ENCODE measurements at places on chromosomes 3 and 15. TPM values are rescaled to one million over a fixed set of nuclear protein-coding genes. Genes with fewer than 3 reads are reported as not detected.

DNA sequence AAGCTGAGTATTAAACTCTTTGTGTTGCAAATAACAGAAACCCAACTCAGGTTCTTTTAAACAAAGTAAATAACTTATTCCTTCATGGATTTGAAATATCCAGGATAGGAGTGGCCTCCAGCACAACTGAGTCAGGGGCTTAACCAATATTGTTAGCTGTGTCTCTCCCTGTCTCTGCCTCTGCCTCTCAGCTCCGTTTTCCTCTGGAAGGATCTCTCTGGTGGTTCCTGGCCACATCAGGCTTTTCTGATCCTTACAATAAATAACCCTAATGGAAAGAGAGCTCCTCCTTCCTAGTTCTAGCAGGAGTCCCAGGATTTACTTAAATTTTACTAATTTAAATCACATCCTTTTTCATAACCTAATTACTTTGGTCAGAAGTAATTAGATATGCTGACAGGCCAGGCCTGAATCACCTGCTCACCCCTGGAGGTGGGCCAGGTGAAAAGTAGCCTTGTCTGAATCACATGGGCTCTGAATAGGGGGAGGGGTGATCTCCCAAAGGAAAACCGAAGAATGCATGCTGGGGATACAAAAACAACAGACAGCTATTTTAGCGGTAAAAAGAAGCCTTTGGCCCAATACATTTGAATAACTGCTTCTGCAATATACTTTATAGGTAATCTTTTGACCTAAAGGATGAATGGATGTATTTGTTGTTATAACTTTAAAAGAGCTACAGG lies 75.4 kb downstream of the REC114 start:
- DNase-seq = no peak

DNA sequence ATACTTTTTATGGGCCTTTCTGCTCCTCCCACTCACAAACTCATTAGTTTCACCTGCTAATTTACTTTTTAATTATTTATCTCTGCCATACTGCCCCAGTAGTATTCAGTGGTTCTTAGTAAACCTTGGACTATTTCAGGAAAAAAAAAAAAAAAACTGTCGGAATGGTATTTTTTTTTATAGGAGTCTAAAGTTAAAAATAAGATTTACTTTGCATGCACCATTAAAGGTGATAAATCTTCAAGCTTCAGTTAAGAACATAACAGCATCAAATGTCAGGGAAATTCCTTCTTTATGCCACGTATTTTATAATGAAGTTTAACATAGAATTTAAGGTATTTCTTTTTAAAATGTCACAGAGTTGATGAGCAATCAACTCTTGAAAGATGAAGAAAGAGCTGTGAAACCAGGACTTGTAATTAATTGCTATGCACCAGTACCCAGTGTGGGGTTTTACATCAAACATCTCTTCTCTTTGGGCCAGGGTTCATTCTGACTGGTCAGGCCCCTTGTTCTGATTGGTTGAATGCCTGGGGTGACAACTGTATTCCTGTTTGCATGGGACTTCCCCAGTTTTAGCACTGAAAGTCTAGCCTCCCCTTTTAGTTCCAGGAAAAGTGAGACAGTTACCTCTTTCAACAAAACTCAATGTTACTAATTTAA lies 40.3 kb upstream of the PTPRG start:
- DNase-seq = no peak

C3orf85 gene
- 8.5 TPM for total RNA-seq

- no peak for DNase-seq
Measured at GRCh38 chr3:148379763-148380382, 317.8 kb upstream of the AGTR1 start.

PIGX gene
- 7.1 TPM for total RNA-seq

IL5RA gene
- total RNA-seq = 0.56 TPM

GRCh38 chr3:135368781-135369180 lies 573.7 kb downstream of the EPHB1 start:
- DNase-seq = no peak

DNA sequence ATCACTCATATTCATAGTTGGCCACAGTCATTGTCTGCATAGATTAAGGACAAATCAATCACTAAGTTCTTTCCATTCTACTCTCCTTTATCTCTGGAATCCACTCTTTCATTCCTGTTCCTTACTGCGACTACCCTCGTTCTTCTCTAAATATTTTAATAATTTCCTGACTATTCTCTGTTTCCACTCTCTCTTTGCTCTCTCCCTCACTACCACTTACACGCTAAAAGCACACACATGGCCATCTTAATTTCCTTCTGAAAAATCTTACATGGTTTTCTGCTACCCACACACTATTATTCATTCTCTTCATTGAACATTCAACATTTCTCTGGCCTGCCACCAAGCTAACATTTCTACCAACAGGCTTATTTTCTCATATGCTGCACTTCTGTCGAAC lies 279.6 kb upstream of the PLSCR5 start:
- no peak for DNase-seq

DNA sequence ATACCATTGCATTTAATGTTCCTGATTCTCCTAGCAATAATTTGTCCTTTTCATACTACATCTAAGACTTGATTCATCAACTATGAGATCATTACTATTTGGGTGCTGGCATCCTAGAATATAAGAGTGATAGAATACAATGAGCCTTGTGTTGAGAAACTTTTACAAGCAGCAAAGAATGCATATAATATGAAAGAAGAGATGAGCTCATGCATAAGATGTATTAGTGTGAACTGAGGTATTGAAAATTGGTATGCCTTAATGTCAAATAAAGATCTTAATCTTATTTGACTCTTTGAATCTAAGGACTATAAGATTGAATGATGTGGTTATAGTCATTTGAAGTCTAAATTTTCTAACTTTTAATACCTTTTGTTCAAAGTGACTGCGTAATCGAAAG lies 220.0 kb upstream of the ARHGEF26 start:
- no peak for DNase-seq

UBA7 gene
- total RNA-seq = 29.5 TPM

- peak; percentile 41 for DNase-seq
Measured at GRCh38 chr3:187678726-187679268, 8.6 kb upstream of the SST start.

DNA sequence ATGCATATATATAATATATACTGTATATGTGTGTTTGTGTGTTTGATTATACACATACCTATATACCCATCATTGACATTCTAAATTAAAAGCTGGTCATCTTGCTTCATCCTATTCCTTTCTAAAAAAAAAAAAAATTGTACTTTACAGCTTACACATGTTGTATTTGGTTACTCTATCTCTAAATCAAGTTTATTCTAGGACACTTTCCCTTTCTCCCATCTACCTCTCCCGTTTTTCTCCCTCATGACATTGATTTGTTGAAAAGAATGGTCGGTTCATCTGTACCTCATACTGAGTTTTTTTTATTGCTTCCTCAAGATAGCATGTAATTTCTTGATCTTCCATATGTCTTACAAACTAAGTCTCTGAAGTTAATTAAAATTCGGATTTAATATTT lies 26.9 kb downstream of the GABPB1 start:
- no peak for DNase-seq

GRCh38 chr3:72174890-72175289 lies 389.9 kb upstream of the PROK2 start:
- no peak for DNase-seq

GRCh38 chr3:58180940-58181587 lies 29.7 kb downstream of the DNASE1L3 start:
- no peak for DNase-seq

CSTA gene
- total RNA-seq = 6.6 TPM

DNA sequence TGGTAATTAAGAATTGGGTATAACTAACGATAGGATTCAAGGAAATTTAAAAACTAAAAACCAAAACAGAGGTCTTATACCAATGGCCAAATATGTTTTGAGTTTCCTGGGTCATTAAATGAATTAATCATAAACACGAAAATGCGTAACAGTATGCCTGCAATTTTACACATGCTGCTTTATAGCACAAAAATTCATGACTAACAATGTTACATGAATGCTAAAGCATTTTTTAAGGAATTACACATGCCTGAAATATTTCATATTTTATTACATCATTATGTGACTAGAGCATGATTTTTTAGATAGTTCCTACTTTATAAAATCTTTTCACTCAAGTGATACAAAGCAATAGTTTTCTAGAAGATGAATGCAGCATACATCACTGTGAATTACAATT lies 74.7 kb downstream of the ZNF148 start:
- no peak for DNase-seq

- no peak for DNase-seq
Measured at GRCh38 chr3:4006288-4006687, 207.1 kb downstream of the LRRN1 start.

- no peak for DNase-seq
Measured at GRCh38 chr3:161567577-161568361, 71.2 kb downstream of the OTOL1 start.

EIF4A2 gene
- 373 TPM for total RNA-seq

- DNase-seq = no peak
Measured at GRCh38 chr3:108311797-108312196, 15.4 kb downstream of the HHLA2 start.

ACTC1 gene
- total RNA-seq = 0.08 TPM

DNA sequence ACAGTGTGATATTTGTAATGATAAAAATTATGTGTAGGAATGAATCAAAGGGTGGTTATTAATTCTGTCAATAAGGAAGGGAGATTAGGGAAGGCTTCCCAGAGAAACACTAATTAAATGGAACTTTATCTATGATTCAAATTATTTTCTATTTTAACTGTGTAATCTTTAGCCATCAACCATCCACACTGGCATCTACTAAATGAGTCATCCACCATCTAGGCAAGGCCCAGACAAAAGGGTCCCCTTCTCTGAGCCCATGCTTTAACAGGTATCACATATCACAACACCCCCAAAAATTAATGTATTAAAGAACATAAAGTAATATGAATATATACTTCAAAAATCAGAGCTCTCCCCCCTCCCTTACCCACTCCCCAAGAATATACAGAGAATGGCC lies 19.9 kb upstream of the TPM1 start:
- DNase-seq = no peak

DNA sequence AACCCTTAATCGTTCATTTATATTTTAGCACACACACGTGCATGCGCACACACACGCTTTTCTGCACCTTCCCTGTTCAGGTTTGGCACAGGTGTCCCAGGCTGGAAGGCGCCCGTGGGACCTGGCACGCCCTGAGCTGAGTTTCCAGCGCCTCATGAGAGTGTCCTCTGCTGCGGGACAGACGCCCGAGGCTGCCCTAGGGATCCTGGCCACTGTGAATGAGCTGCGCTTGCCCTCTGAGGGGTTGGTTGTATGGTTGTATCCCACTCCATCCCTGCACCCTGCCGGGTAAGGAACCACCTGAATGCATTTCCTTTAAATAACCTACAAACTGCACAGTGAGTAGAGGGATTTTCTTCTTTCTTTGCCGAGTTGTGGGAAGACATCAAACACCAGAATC lies 12.2 kb upstream of the MEX3B start:
- no peak for DNase-seq

GRCh38 chr3:180743813-180744590 lies 64.7 kb upstream of the CCDC39 start:
- no peak for DNase-seq

- no peak for DNase-seq
Measured at GRCh38 chr15:64921711-64922110, 10.0 kb downstream of the ANKDD1A start.

All from liver (tissue), 10 donors.